Trophoblast cell (in vitro differentiated cells and primary cell): ENCODE measurements at places on chromosomes 1 and 21.

GRCh38 chr1:168454211-168454815 is 89.5 kb downstream of the XCL2 start:
- DNase-seq = no peak

DNA sequence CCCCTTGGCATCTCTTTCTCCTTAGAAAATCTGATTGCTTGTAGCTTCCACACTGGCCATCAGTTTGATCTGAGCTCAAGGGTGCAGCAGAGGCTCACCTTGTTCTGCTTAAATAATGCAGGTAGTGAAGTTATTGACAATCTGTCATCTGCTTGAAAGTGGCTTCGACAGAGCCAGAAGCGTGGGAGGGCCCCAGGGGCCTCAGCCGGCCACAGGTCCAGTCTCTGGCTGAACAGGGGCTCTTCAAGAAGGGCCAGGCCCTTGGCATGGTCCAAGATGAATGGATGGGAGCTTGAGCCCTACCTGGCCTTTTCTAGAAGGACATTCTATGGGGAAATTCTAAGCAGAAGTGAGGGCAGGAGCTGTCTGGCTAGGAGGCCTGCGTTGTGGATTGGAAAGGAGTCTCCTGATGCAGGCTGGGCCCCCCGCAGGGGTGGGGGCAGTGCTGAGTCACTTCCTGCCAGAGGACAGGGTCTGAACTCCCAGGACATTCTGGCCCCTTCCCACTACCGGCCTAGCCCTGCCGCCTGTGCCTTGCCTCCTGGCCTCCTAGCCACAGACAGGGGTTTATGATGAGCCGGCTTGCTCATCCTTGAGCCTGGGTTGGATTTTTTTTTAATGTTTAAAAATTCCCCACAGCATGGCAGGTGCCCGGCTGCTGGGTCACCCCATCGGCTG is 162.3 kb upstream of the VAMP3 start:
- no peak for DNase-seq

DNA sequence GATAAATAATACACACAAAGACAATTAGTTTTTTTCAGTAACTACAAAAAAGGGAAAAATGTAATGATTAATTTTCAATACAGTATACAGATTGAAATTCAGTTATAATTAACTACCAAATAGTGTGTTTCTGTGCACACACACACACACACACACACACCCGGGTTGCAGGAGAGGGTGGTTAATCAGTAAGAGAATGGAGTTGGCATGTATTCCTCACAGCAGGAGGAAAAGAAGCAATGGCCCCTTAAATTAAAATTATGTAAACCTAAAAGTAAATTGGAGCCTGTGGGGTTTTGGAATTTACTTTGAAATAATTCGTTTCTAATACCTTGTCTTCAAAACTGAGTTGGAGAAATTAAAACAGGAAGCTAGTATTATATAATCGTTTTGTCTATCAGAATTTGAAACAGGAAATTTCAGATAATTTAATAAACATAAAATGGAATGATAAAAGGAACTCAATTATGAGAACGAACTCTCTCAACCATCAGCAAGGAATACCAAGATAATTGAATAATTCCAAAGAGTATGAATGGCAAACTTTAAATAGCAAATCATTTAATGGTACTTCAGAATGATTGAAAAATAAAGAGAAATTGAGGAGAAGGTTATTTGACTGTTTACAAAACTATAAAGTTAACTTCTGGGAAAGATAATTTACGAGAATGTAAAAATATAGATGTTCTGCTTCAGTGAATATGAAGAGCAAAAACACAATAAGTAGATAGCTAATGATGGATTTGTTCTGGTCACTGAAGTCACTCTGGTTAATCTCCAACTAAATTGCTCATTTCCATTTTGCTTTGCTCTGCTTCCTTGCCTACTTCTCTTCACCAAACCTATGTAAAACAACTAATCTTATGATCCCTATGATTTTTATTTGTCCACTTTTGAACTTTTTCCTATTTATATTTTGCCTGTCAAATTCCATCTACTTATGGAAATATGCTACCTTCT is 547.9 kb upstream of the ZP4 start:
- DNase-seq = no peak

- DNase-seq = no peak
Observed at GRCh38 chr21:45032977-45033710, 41.2 kb upstream of the ADARB1 start.

DNA sequence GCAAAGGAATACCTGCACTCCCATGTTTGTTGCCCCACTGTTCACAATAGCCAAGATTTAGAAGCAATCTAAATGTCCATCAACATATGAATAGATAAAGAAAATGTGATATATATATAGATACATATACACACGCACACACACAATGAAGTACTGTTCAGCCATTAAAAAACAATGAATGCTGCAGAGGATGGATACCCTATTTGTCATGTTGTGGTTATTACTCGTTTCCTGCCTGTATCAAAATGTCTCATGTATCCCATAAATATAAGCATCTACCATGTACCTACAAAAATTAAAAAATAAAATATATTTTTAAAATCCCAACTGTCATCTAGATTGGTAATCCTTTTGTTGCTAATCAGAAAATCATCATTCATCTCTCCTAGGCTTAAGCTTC is 634.8 kb upstream of the ADGRL2 start:
- DNase-seq = no peak

GRCh38 chr1:116487583-116487982 is 83.2 kb downstream of the CD58 start:
- no peak for DNase-seq
